Stimulated activated CD4-positive, alpha-beta T cell treated with anti-CD3 and anti-CD28 coated beads, Interleukin-1b, Interleukin-23, amount 100 ng/mL, for 24 hours (primary cell): ENCODE measurements at places on chromosomes 11 and 22.

- DNase-seq, result no peak
Observed at GRCh38 chr22:37509059-37509860, 10.0 kb downstream of the CARD10 start.

- DNase-seq, result no peak
Observed at GRCh38 chr11:9838961-9839360, 175.1 kb downstream of the SWAP70 start.

DNA sequence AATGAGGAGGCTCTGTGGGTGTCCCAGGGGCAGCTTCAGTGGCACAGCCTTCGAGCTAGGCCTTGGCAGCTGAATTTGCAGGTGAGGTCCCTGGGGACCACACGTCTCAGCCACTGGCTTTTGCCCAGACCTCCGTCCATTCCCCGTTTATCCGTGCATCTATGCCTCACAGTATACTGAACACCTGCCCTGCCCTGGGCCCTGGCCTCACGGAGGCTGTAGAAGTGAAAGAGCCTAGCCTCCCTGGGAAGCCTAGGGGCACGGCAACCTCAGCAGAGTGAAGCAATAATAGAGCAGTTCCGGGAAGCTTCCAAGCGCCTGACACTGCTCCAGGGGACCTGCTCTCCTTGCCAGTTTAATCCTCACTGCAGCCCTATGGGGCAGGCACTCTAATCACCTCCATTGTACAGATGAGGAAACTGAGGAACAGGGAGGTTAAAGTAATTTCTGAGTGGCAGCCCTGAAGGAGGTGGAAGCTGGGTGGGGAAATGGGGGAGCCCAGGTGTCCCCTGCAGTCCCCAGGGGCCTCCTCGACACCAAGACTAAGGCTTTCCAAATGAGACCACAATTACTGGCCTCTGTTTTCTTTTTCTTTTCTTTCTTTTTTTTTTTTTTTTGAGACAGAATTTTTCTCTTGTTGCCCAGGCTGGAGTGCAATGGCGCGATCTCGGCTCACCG is 2.7 kb upstream of the NFAM1 start:
- DNase-seq, result no peak

GRCh38 chr11:103803062-103803461 is 233.4 kb upstream of the DDI1 start:
- no peak for DNase-seq

DNA sequence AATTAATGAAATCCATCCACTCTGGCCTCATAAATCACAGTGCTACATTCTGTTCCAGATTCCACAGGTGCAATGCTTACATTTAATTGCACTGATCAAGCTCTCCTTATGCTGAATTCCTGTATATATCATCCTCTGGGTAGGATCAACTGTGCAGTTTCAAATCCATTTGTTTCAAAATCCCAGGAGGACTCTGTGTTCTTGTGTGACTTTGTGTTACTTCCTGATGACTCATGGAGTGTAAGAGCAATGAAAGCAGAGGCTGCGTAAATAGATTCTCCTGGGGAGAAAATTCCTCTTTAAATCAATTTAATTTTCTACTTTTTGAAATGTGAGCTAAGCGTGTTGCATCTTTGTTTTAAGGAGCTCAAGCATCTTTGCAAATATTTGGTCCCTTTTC is 752.7 kb downstream of the METTL15 start:
- DNase-seq, result no peak

GRCh38 chr22:40265783-40266182 is 80.5 kb upstream of the ADSL start:
- no peak for DNase-seq

DNA sequence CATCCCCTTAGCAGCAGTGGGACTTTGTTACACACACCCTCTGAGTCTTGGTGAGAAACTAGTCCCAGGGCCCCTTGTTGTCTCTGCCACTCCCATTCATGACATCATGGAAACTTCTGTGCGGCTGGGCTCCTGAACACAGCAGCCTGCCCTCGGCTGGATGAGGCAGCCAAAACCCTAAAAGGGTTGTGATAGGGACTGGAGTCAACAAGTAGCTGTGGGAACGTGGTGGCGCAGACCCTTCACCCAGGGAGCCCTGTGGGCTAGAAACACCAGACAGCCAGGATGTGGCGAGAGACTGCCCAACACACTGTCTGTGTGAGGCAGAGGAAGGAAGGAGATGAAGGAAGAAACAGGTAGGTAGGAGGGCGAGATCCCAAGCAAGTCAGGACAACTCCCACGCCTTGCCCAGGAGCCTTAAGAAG is 3.9 kb downstream of the CD3D start:
- peak; percentile 54 for DNase-seq

DNA sequence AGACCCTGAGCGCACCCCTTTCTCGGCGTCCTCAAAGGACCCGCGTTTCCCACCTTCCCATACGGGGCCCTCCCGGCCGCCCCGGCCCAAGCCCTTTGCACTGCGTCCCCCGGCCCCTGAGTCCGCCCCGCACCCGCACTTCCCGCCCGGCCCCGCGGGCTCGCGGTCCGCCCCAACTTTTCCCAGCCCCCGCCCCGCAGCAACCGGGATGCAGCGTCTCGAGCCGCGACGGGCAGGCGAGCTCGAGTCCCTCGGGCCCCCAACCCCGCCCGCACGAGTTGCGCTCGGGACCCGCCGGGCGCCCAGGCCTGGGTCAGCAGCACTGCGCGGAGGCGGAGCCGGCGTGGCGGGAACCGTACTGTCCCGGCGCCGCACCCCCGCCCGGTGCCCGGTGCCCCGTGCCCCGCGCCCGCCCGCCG is 371 bp downstream of the SMCO4 start:
- DNase-seq, result no peak

- no peak for DNase-seq
Observed at GRCh38 chr11:13145461-13145860, 132.1 kb upstream of the BMAL1 start.

DNA sequence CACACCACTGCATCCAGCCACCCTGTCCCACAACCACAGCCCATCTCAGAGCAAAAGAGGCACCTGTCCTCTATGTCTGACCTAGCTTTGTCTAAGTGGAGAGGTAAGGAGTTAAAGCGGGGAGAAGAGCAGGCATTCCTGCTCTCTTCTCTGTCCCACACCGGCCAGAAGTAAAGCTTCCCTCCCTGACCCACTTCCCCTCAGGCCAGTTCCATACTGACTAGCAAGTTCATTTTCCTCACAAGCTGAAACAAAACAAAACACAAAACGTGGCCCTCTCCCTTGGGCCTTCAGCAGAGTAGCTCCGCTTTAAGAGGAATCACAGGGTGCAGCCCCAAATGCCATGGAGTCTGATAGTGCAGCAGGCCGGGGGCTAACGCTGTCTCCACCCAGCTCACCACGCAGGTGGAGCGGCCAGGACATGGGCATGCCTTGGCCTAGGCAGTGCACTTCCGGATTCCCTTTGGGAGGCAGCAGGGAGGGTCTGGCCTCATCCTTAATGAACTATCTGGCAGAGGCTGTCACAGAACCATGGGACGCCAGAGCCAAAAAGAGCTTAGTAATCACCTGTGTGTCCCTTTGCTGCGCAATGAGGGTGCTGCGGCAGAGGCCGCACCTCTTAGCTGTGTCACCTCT is 34.0 kb downstream of the FLI1 start:
- no peak for DNase-seq

GRCh38 chr11:130828741-130829140 is 87.5 kb downstream of the SNX19 start:
- no peak for DNase-seq

- no peak for DNase-seq
Observed at GRCh38 chr11:112391086-112391485, 130.4 kb upstream of the PLET1 start.

DNA sequence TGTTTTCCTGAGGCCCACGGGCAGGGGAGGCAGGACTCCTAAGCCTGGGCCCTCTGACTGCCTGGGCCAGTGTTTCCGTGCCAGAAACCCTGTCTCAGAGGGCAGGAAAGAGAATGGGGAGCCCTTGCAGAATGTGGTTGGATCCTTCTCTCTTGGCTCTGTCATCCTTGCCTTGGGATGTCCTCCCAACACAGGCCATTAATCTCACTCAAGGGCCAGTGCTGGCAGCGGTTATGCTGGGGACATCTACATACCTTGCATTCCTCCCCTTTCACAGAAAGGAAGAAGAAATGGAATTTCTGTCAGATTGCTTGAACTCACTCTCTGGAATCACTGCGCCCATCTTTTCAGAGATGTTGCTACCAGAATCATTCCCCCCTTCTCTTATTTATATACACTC is 296.9 kb downstream of the KIRREL3 start:
- DNase-seq, result no peak

DNA sequence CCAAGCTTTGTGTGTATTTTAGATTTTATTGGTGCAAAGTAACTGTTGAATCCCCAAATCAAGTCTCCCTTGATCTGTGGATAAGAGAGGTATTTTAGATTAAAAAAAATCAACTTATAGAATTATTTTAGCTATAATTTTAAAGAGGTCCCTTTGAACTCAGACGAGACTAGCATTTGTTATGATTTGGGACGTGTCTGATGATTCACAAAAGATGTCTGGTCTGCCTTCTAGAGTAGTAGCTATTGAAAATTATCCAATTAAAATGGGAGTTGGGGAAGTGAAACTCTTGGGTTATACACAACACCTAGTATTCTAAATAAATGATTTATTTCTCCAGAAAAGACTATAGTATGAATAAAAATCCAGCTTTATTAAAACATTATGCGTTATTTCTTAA is 227.9 kb upstream of the GRIA4 start:
- no peak for DNase-seq

DNA sequence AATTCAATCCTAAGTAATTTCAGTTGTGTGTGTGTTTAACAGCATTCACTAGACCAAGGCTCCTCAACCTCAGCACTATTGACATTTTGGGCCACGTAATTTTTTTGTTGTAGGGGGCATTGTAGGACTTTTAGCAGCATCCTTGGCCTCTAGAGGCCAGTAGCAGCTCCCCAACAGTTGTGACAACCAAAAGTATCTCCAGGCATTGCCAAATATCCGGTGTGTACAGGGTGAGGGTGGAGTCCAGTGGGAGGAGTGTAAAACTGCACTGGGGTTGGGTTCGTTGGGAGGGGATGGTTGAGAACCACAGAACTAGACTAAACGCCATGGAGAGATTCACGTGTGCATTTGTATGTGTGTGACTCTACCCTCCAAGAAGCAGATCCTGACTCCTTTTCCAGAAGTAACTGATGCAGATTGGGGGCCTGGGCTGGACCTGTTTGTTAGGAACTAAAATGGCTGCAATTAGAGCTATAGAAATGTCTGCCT is 5.9 kb upstream of the PHF21A start:
- DNase-seq, result no peak

DNA sequence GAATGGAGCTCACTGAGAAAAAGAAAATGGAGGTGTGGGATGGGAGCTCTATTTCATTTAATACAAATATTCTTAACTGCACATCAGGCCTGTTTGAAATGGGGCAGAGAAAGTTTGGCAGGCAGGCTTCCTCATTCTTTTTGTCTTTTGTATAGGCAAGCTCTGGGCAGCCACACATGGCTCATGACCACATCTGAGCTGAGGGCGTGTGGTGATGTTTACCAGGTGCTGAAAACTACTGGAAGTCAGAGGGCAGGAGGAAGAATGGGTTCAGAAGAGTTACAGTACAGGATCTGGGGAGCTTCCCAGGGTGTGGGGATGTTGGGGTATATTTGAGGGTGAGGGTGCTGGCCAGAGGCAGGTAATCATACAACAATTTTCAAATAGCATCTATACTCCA is 66.3 kb upstream of the NAV2 start:
- DNase-seq, result no peak

DNA sequence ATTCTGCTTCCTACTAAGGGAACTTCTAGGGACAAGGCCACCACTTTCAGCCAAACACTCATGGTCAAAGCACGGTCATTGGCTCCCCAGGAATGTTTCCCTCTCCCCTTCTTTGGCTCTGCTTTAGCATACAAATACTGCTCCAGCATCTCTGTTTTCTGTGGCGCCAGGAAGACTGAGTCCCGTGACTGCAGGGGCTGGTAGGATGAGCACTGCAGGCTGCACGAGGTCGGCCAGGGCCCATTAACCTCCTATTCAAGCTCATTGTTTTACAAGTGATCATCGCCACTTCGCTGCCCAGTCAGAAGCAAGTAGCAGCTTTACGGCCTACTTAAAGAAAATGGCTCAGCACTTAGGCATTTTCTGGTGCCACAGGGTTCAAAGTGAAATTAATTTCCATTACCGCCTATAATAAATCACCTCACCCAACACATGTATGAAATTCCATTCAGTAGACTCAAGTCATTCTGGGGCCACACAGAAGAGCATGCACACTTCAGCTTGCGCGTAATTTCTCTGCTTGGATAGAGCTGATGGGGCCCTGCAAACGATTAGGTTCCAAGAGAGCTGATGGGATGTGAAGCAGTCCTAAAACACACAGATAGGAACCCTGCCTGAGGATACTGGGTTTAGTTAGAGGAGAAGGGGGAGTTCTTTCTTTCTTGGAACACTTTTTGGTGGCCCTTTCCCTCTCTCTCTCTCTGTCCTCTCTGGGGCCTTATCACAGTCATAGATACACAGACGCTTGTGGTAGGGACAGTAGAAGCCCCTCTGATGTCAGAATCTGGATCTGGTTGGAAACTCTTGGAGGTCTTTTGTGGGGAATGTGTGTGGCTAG is 173.7 kb downstream of the KIF18A start:
- no peak for DNase-seq

- no peak for DNase-seq
Observed at GRCh38 chr11:66879583-66879982, 22.7 kb downstream of the LRFN4 start.

- no peak for DNase-seq
Observed at GRCh38 chr11:1785749-1786413, 22.2 kb upstream of the CTSD start.

- DNase-seq, result no peak
Observed at GRCh38 chr11:24617856-24618255, 121.0 kb downstream of the LUZP2 start.
